ENCODE measurements at places on chromosomes 5 and 9. TPM values are rescaled to one million over a fixed set of nuclear protein-coding genes. Genes with fewer than 3 reads are reported as not detected.

LAMC3 gene
- 9.2 TPM for total RNA-seq

ANKRD31 gene
- total RNA-seq = 1.3 TPM

ABLIM3 gene
- not detected for total RNA-seq

PCA3 gene
- not detected for total RNA-seq

RELL2 gene
- 21.7 TPM for total RNA-seq

DNA sequence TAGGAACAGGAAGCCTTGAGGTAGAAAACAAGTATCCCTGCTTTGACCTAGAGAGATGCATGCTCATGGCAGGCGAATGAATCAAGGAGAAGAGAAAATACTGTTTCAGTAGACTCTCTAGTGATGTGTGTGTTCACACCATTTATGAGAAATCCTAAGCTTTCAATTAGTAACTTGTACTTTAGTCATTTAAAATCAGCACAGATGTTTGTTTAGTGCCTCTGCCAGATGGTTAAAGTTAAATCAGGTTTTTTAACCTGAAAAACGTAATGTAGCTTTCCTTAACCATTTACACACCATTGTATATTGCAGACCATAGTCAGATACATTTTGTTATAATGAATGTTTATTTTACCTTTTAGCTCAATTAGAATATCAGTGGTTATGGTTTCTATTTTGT, 5.0 kb downstream of the TJP2 start:
- no peak for DNase-seq

GRCh38 chr5:23494558-23494957, 12.9 kb upstream of the PRDM9 start:
- DNase-seq = no peak

- DNase-seq = no peak
These were observed 21.9 kb downstream of the PITX1 start for GRCh38 chr5:135012033-135012588.

DNA sequence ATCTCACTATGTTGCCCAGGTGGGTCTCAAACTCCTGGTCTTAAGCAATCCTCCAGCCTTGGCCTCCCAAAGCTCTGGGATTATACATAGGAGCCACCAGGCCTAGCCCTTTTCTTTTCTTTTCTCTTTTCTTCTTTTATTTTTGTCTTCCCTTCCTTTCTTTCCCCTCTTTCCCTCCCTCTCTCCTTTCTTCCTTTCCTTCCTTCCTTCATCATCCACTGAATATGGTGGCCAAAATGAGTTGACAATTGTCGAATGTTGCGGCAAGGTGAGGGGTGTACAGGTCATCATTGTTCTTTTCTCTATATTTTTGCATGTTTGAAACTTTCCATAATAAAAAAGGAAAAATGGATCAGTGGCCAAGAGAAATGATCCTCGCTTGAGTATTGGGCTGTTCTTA, 32.1 kb upstream of the BASP1 start:
- no peak for DNase-seq

Measured in naive thymus-derived CD4-positive, alpha-beta T cell (primary cell).